Stimulated activated CD8-positive, alpha-beta memory T cell treated with anti-CD3 and anti-CD28 coated beads, Interleukin-7, amount 100 ng/mL, for 24 hours (primary cell): ENCODE measurements at places on chromosomes 11 and 22.

DNA sequence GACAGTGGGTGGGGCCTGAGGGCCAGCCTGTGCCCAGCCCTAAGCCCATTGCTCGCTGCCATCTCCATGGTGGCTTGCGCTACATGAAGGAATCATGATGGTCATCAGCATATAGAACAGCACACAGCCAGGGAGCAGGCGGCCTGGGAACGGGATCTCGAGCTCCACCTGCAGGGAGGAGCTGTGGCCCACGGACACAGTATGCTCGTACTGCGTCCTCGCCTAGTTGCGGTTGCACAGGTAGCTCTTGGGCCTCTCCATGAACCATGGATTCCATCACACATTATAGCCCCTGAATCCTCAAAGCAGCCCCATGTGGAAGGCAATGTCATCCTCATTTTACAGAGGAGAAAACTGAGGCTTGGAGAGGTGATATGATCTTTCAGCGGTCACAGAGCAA lies 15.1 kb downstream of the SEC14L4 start:
- DNase-seq, result no peak

DNA sequence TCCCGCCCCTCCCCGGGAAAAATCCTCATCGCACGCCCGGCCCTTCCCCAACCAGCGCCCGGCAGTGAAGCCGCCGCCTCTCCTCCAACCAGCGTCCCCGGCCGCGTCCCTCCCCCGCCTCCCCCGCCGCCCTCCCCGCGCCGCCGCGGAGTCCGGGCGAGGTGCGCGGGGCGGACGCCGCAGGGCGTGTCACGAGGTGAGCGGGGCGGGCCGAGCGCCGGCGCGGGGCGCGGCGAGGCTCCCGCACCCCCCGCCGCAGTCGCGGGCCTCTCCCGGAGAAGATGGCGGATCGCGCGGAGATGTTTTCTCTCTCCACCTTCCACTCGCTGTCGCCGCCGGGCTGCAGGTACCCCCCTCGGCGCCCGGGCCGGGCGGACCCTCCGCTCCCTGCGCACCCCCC lies at the start of gene MAPK8IP2:
TSS of gene MAPK8IP2 (plus strand) at position 256 of the 400 bp plus-strand sequence. CDS start at position 282, 26 bp downstream.
- DNase-seq, result no peak

GRCh38 chr11:17594686-17595192 lies 47.7 kb downstream of the OTOG start:
- DNase-seq, result no peak

GRCh38 chr22:32697331-32697995 lies 104.0 kb upstream of the TIMP3 start:
- DNase-seq, result no peak

DNA sequence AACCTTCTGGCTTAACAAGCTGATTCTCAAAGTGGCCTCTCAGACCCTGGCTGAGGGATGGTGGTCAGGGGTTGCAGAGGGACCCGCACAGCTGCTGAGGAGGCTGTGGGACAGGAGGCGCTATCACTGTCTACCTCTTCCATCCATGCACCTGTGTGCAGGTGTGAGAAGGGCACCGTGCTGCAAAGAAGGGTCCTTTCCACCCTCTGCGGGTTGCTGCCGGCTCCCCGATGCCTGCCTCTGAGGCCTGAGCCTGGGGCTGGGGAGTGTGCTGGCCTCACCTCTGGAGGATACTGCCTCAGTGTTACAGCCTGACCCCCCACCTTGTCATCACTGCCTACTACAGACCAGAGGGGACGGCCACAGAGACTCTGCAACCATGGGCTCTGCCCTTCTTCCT lies 66.1 kb upstream of the B3GAT1 start:
- no peak for DNase-seq

- DNase-seq, result no peak
Observed at GRCh38 chr11:35906681-35907080, 37.2 kb upstream of the LDLRAD3 start.

DNA sequence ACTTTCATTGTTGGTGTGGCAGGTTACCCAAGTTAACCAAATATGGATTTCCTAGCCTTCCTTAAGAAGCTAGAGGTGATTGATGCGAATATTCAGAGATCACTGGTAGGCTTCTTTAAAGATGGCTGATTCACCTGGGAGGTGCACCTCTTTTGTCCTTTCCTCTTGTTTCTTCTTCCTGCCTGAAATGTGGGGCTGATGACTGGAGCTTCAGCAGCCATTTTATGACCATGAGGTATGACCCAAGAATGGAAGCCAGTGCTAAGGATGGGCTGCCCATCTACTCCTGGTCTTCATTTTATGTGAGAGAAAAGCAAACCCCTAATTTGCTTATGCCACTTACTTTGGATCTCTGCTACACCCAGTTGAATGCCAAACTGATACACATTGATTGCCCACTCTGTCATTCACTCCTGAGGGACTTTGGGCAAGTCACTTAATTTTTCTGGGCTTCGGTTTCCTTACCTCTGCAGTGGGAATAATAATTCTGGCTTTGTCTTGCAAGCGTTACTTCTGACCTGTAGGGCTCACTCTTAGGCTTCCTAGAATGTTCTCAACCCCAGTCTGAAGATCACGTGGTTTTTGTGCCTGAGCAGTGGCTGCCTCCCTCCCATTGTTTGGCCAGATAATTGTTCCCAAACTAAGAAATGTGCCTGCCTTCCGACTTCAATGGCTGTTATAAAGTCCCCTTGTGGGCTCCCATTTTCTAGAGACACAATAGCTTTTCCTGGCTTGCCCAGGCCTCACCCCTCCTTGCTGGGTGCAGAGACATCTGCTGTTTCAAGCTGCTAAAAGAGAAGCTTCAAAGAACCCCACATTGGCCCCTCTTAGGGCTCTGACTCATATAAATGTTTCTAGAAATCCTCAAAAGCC lies 243.1 kb downstream of the ST3GAL4 start:
- DNase-seq, result no peak

GRCh38 chr11:2393111-2393868 lies 7.3 kb upstream of the TSSC4 start:
- DNase-seq, result no peak

DNA sequence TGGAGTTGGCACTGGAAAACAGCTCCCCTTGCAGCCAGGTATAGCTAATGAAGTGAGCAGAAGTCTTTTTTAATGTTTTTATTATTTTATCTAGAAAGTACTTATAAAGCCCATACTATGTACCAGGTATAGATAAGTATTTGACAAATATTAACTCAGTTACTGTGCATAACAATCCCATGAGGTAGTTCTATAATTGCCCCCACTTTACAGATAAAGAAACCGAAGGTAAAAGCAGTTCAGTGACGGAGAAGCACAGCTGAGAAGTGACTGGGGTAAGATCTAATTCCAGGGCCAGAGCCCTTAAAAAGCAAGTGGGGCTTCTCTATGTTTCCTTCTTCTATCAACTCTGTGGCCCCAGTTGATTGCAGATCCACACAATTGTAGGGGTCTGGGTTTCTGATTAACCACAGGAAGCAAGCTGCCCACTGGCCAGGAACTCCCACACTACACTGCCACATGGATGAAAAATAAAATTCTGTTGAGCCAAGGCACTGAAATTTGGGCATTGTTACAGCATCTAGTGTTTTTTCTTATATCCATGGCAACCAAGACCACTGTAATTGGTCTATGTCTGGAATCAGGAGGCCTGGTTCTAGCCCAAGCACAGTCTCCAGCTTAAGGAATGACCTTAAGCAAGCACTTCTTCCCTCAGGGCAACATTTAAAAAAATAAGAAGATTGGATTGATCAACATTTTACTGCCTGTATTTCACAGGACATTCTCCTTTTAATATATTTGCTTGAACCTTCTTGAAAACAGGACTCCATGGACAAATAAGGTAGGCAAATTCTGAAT lies 55.3 kb upstream of the TEAD1 start:
- DNase-seq, result no peak

DNA sequence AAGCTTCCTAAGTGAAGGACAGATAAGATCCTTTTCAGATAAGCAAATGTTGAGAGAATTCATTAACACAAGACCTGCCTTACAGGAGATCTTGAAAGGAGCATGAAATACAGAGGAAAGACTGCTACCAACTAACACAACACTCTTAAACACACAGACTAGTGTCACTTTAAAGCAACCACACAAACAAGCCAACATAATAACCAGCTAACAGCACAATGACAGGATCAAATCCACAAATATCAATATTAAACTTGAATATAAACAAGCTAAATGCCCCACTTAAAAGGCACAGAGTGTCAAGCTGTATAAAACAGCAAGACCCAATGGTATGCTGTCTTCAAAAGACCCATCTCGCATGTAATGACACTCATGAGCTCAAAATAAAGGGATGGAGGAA lies 70.8 kb upstream of the HMGXB4 start:
- no peak for DNase-seq

- DNase-seq, result no peak
Observed at GRCh38 chr11:24142062-24142461, 354.8 kb upstream of the LUZP2 start.

DNA sequence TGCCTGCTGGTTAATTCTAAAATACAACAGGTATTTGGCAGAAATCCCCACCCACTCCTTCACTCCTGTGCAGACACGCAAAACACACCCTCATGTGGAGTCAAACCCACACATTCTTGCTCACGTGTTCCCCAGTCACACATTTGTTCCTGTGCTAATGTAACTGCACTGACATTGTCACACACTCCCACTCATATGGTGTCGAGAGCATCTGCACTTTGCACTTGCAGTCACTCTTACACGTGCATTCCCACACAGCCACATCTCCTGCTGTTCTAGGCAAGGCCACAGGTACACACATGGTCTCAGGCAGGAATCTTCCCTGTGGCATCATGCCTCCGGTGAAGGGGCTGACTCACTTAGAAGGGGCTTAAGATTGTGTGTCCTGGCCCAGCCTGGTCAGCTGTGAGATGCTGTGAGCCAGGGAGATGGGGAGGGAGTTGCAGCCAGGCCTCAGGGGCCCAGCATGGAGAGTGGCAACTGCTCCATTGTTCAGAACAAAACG lies 395.0 kb downstream of the TENM4 start:
- DNase-seq, result no peak

DNA sequence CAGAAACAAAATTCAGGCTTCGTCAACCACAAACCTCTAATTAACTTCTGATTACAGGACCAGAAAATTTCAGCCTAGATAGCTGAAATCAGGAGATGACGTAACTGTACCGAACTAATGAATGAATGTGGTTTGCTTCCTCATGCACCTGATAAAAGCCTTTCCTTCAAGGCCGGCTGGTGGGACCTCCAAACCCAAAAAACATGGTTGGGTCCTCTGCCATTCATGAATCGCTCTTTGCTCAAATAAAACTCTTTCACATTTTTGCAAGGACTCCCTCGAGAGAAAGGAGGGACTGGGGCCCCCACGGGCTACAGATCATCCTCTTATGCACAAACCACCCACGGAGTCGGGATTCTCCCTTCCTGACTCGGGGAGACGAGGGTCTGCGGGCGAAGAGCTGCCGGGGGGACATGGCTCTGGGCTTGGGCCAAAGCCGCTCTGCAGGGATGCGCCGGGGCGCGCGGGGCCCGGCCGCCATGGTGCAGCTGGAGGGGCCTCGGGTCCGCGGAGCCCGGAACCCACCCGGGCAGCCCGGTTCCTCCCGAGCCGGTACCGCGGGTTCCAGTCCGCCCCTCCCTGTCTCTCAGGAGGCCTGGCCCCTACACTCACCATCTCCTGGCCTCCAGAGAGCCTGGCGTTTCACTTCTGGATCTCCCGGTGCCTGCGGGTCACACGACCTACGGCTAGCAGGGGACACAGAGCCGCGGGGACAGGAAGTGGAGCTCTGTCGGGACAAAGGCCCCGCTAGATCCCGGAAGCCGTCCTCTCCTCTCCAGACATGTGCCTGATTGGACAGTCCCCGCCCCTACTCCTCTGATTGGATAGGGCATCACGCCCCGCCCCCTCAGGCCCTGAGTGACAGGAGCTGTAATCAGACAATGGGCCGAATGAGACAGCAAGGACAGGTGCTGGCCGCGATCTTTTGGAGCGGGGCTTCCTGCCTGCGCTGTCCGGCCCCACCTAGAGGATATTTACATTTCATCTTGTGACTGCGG lies at the start of gene ZNF195:
TSS of gene ZNF195 (minus strand) at position 721 of the 998 bp plus-strand sequence. CDS start at position 615, 106 bp downstream.
- peak; percentile 98 for DNase-seq

DNA sequence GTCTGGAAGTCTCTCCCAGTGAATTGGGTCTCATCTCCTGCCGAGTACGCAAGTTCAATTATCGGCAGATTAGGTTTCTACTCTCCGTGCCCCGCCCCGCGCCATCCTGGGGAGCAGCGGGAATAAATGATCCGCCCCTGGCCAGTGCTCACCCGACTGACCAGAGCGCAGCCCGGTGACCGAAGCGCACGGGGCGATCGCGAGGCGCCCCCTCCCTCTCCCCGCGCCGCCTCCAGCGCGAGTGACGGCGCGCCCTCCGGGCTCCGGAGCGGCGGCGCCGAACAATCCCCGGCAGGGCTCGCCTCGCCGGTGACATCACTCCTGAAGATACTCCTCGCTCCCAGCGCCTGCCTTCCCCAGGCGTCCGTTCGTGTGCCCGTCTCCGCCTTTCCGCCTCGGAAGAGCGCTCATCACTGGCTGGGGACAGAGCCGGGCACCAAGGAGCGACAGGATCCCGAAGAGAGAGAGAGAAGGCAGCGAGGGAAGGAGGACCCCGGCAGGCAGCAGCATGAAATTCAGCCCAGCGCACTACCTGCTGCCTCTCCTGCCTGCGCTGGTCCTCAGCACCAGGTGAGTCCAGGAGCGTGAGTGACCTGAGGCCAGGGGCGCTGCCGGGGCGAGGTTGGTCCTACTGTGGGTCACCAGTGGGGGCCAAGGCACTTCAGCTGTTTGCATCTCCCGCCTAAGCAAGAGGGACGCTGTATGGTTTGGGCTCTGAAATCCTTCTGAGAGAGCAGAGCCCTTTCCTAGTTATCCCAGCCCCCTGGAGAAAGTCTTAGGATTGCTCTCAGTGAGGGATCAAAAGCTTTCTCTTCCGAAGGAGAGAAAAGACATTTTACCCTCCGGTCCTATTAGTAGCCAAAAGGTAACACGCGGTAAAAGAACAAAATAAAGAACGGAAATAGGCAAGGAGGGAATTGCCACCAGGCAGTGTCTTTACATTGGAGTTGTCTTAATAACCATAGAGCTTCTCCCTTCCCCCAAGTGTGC lies at the start of gene LUZP2:
TSS of gene LUZP2 (plus strand) at position 318 of the 990 bp plus-strand sequence.
- no peak for DNase-seq

- no peak for DNase-seq
Observed at GRCh38 chr11:126335463-126335760, 20.1 kb upstream of the ST3GAL4 start.

- DNase-seq, result no peak
Observed at GRCh38 chr11:93005239-93005638, 35.8 kb downstream of the MTNR1B start.

DNA sequence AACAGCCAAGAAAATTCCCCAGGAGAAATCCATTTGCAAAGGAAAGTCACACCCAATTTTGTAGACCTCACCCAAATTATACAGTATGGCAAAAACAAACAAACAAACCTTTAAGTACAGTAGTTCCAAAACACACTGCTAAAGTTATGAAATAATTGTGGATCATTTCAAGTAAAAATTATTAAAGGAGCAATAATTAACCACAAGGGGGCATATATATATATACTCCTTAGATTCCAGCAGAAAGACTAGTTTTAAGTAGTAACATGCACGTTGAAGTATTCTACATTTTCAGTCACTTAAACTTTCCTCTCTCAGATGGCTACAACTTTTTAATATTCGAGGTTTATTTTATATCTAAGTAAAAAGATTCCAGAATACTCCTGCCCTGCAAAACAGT lies 26.8 kb downstream of the RNF141 start:
- DNase-seq, result no peak
